ENCODE measurements at places on chromosomes 5 and 9.

DNA sequence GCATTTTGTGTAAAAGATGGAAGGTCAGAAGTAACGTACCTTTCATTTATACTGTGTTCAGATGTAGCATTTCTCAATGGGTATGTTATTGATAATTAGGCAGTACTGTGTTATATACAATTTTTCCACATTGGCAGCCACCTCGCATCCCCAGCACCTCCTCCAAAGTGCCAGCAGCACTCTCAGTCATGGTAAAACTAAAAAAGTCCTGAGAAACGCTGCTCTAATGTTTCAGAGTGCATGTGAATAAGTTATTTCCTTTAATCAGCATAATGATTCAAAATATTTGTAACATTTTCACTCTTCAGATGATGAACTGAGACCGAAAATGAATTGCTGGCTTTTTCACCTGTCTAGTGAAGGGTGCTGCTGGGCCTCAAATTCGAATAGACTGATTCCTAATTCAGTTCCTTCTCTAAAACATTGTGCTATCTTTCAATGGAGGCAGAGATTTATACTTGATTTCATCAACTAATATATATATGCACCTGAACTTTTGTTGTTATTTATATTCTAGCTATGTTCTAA is 79.9 kb upstream of the ANKRD55 start:
- no peak for DNase-seq

DNA sequence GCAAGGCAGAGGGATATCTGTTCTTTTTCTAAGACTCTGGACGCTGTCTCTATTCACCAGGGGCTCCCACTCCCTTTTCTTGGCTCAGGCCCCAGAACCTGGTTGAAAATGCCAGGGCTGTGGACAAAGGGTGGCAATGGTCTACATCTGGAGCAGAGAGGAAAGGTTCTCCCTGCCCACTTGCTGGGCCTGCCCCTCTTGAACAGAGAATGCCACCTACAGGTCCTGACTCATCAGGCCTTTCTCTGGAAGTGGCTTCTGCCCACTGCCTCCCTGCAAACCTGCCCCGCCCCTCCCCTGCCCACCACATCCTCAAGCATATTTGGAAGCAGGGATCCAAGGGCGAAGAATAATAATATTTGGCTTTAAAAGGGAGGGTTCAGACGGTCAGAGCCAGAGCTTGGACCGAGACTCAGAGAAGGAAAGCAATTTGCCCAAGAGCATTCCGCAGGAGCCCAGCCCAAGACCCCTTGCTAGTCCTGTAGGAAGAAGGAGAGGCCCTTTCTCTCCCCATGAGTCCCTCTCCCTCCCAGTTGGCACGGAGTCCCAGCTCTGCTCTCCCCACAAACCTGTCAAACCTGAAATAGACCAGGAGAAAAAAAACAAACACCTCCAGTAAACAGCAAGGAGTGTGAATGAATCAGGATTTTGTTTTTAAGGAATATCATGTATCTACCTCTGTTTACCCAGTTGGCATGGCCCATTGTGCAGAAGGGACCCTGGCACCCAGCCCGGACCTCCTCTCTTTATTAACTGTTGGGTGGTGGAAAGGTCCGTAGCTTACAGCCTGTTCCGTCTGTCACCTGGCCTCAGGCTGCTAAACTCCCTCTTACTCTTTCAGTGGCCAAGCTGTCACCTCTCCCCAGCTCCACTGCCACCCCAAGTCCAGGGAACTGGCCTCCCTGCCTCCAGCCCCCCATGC is 37.7 kb upstream of the STXBP1 start:
- DNase-seq: peak; percentile 98

DNA sequence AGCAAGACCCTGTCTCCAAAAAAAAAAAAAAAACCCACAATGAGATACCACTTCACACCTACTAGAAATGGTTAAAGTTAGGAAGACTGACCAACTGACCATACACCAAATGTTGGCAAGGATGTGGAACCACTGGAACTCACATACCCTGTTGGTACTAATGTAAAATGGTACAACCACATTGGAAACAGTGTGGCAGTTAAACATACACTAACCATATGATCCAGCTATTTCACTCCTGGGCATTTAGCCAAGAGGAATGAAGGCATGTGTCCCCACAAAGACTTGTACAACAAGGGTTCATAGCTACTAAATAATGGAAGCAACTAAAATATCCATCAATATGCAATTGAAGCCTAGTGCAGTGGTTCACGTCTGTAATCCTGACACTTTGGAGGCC is 21.3 kb downstream of the NAIF1 start:
- DNase-seq: no peak

GRCh38 chr9:72749276-72749675 is 203.6 kb downstream of the ALDH1A1 start:
- DNase-seq: no peak

DNA sequence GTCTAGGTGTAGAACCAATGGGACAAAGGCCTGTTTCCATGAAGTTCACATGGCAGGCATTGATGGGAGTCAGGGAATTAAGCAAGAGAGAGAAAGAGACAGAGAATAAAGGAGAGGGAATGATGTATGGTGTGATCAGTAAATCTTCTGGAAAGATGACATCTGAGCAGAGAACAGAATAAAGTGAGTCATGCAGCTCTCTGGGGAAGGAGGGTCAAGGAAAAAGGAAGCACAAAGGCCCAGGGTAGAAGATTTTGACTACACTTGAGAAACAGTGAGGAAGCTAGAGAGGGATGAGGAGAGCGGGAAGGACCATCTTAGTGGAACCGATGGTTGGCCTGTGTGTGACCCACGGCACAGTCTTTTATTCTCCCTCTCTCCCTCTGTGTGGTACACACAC is 425.9 kb downstream of the SPOCK1 start:
- DNase-seq: no peak

DNA sequence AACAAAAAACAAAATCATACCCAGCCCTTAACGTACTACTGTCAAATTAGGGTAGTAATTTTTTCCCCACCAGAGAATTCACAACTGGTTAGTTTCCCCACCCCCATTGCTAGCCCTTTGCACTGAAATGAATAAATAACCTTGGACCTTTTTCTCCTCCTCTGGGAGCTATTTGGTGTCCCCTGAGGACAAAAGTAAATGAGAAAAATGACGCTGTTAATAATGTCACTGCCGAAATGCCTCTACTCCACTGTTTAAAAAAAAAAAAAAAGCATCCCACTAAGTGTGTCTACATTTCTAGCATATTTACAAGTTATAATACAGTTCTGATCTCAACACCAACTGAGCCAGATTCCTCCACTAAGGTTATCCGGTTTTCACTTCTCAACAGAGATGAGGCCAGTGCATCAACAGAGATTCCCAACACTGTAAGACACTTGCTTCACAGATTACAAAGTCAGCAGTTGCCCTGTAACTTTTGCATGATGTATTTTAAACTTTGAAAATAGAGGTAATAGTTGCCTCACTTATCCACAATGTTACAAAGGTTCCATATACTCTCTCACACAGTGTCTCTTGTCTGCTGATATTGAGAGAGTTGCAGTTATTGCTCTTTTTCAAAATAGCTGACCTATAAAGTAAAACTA is 5.1 kb upstream of the NFIB start:
- DNase-seq: no peak

- DNase-seq: peak; percentile 27
Measured at GRCh38 chr5:96936431-96937320, 796 bp downstream of the LNPEP start.

DNA sequence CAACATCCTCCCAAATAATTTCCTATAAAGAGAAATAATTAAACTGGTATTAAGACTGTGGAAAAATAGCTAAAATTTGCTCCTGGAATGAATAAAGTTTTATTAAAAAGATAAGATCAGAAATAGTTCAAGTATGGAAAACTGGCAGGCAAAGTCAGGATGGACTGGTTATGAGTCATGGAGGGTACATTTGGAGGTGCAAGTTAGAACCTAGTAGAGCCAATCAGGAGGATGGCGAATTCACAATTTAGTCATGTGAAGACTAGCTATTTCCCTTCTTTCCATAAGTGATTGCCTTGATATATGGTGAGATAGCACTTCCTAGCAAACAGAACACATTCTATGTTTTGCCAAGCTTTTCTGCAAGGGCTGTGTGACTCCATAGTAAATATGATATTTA is 1303.5 kb downstream of the EFNA5 start:
- no peak for DNase-seq

- no peak for DNase-seq
Measured at GRCh38 chr5:67149951-67150523, 46.6 kb downstream of the CD180 start.

DNA sequence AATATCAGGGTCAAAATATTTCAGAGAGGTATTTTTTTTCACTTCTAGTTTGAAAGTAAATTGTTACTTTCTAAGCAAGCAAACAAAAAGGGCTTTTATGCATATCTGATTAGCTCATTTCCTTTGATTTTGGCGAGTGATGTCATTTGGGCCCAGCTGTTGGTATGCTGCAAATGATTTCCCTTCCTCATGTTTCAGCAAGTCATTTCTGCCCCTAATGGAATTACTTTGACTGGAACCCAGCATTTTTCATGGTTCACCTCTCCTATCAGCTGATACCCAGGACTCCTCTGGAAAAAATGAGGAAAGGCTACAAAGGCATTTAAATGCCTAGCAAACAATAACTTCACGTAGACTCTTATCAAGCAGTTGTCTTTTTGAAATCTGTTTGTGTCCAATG is 500.6 kb downstream of the EBF1 start:
- DNase-seq: no peak

GRCh38 chr9:128145951-128146351 is 3.3 kb upstream of the LCN2 start:
- no peak for DNase-seq

DNA sequence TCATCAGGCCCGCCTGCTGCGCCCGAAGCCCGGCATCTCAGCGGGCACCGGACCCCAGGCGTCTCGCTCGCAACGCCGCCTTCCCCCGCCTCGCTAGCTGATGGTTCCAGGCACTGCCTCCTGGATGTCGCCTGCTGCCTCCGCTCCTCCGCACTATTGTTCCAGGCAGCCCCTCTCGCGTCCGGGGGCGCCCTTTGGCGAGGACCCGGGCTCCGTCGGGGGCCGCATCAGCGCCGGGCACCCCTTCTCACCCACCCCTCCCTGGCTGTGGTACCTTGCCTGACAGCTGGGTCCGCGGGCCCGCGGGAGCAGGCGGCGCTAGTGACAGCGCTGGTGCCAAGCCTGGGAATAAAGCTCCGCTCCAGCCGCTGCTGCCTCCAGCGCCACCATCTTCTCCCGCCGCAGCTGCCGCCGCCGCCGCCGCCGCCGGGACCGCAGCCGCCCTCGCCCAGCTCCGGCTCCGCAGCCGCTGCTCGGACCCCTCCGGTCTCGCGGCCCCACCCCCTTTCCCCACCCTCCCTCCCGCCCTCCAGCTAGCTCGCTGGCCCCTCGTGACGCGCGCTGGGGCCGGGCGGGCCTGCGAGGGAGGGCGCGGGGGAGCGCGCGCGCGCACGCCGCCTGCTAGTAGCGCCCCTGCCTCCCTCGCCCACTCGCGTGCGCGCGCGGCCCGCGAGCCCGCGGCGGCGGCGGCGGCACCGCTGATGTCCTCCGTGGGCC is at the start of gene APBA1:
Gene APBA1 (minus strand): TSS at position 493 of the 717 bp plus-strand sequence.
- peak; percentile 50 for DNase-seq
